ENCODE measurements at places on chromosomes 2 and 18.
A peak's percentile ranks its signal among the peaks of the same experiment; 100 is the strongest.

DNA sequence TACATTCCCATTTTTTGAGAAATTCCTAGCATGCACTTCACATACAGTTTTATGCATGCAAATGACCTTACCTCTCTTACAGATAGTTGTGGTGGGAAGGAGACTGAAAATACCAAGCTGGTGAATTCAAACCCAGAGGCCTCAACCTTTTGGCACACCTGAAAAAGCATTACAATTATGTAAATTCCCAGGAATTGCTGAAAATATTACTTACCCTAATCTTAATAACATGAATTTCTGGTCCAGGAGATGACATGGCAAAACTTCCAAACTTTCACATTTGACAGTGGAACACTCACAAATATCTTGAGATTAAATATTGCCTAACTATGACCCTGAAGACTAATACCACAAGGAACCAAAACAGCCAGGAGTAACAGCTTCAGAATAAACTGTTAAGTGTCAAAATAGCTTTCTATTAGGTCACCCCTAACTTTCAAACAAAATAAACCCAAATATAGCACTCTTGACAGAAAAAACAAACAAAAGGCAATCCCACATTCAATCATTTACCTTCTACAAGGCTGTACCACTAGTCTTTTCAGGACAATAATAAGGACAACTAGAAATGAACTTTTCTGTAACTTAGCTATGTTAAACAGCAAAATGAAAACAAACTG, 10.9 kb upstream of the PEX13 start:
- no peak for DNase-seq

DNA sequence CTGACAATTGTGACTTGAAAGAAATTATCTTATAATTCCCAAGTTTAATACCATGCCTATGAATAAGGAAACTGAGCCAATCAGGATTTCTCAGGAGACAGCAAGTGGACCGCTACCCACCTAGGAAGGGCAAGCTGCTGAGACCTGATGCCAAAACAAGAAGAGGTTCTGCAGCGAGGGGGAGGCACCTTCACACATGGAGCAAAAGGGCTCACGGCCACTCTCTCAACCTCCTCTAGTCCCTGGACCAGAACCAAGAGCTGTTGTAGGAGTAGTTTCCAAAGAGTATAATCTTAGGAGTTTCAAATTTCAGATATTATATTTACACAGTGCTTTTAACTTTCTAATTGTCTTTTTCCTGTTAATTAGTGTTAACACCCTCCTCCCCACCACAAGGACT, 154.7 kb upstream of the ETAA1 start:
- DNase-seq: no peak

DNA sequence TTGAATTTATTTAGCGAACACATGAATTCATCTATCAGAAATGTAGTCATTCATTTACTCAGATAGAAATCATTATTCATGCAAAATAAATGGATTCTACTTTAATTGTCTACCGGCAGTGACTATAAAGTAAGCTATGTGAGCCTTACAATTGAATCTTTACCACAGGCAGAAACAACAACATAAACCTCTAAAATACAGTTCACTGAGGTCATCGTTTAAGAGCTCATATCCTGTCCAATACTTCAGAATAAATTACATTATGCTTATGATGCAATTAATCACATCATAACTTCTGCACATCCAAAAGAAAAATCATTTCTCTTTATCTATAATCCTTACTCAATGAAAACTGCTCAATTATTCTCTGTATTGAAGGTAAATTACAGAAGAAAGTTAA, 244.7 kb downstream of the HNMT start:
- DNase-seq: no peak

- DNase-seq: no peak
These were observed 264.9 kb downstream of the ALPK2 start for GRCh38 chr18:58363767-58364540.

- DNase-seq: no peak
These were observed 24.8 kb downstream of the FMNL2 start for GRCh38 chr2:152359573-152360363.

DNA sequence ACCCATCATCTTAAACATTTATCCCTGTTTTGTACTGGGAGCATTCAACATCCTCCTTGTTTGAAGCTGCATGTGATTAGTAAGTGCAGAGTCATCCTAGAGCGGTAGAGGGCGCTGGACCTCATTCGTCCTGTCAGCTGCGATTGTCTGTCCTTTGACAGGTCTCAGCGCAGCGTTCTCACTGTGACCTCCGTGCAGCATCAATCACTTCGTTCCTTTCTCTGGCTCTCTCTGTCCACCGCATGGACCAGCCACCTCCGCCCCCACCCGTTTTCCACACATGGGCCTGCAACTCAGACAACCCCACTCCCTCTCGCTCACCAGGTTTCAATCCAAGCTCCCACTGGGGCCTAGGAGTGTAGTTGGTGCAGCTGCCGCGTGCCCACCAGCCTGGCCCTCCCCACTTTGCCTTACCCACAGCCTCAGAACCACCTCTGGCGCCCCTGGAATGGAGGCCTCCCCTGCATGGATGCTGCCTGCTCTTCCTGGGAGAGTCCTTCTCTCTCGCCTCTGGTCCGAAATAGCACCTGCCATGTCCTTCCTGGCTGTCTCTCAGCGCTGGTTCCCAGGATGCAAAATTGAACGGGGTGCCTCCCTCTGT, 90.5 kb downstream of the NDUFA10 start:
- peak; percentile 33 for DNase-seq

GRCh38 chr2:9705196-9705595, 74.4 kb upstream of the YWHAQ start:
- no peak for DNase-seq

- DNase-seq: no peak
These were observed 7.5 kb upstream of the PTPN2 start for GRCh38 chr18:12891561-12891960.
